ENCODE measurements at places on chromosomes 11 and 22.

DNA sequence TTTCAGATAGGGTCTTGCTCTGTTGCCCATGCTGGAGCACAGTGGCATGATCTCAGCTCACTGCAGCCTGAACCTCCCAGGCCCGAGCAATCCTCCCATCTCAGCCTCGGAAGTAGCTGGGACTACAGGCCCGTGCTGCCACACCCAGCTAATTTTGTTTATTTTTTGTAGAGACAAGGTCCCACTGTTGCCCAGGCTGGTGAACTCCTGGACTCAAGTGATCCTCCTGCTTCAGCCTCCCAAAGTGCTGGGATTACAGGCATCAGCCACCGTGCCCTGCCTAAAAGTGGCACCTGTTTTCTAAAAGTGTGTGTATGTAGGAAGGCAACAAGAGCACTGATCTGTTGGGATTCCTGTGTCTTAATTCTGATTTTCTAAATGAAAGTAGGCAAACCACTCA is 20.2 kb downstream of the PACS1 start:
- no peak for DNase-seq

GRCh38 chr11:29217901-29218300 is 798.9 kb downstream of the KCNA4 start:
- no peak for DNase-seq

- DNase-seq: no peak
Measured at GRCh38 chr22:28373831-28374230, 305.8 kb downstream of the TTC28 start.

- DNase-seq: no peak
Measured at GRCh38 chr11:32751381-32751780, 43.1 kb downstream of the CCDC73 start.

GRCh38 chr22:45577746-45578523 is 75.3 kb downstream of the FBLN1 start:
- peak; percentile 41 for DNase-seq

DNA sequence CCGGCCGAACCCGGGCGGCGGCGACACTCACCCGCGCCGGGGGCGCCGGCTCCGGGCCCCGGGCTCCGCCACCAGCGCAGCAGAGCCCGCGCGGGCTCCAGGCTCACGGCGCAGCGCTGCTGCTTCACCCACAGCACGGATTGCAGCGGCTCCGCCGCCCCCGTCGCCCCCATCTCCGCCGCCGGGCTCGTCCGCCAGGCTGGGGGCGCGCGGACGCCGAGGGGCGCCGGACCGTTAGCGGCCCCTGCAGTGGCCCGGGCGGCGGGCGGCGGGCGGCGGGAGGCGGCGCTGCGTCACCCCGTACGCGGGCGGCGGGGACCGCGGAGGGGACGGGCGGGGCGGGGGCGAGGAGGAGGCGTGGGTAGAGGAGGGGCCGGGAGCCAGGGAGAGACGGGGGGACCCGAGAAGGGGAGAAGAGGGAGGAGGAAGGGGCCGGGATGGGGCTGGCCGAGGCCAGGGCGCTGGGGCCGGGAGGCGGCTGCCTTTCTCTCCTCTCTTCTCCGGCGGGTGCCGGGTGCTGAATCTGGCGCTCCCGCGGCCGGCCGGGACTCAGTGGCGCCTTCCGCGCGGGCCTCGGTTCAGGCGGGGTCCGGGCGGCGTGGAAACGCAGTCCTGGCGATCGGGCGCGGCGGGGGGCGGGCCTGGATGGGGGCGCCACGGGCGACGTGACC is at the start of gene CERK:
Gene CERK, minus strand, starts transcription at position 277 of the 671 bp plus-strand sequence. Its CDS starts 104 bp downstream, at position 173.
- peak; percentile 58 for DNase-seq
